ENCODE measurements at places on chromosomes 1 and 21.

DNA sequence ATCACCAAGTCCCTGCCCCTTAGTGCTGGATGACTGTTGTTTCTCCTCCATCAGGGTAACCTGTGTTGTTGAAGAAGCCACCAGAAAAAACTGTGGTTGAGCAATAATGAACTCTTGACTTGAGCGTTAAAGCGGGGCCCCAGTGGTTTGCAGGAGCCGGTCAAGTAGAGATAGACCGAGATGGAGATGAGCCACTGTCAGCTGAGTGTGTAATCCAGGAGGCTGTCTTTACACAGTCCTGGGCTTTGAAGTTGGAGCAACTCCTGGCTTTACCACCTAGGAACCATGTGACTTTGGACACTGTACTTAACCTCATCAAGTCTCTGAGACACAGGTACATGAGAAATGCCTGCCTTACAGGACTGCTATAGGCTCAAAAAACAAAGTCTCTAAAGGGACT, 158.1 kb downstream of the ST6GALNAC3 start:
- no peak for DNase-seq

DNA sequence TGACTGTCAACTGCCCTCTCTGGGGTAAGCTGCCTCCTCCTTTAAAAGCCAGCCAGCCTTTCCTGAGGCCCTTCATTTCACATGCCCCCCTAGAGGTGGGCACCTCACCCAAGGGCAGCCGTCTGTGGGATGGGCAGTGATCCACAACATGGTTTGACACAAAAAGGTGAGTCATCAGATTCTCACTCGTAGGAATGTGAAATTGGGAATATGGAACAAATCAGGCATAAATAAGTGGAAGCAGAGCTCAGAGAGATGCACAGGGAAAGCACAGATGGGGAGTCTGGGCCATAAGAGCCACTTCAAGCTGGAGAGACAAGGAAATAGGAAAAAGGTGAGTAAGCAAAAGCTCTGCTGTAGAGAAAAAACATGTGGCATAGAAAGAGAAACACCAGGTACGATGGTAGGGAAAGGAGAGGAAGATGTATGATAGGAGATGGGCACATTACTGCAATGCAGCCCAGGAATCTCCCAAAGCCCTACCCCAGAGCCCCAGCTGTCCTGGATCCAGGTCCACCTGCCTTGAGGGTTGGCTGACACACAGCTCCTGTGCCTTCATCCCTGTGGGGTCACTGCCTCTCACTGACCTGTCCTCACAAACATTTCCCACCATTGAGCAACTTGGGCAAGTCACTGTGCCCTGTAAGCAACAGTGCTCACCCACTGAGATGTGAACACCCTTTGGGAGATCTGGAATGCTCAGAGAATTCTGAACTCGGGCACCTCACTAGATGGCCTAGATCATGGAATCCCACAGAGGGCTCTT, 86.6 kb downstream of the ASTN1 start:
- DNase-seq: no peak

- DNase-seq: no peak
Observed at GRCh38 chr1:76503736-76504135, 363.5 kb upstream of the ST6GALNAC5 start.

DNA sequence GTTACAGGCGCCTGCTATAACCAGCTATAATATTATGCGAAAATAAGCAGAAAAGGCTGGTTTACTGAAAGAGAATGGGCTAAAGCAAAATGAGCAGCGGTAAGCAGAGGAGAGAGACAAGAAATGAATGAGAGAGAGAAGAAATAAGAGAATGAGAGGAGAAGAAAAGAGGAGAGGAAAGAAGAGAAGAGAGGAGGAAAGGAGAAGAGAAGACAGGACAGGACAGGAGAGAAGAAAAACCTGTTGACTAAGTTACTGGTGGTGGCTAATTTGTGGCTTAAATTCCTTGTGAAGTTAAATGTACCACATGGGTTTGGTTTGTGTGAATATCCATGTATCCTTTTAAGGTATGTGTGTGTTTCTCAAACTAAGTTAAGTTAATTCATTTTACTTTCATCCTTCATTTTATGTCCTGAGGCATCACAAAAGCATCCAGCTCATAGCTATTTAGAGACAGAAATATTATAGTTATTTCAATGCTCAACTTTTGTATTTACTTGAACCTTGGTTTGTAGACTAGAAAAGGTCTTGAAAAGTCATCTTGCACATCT, 3.1 kb upstream of the DDR2 start:
- DNase-seq: no peak

DNA sequence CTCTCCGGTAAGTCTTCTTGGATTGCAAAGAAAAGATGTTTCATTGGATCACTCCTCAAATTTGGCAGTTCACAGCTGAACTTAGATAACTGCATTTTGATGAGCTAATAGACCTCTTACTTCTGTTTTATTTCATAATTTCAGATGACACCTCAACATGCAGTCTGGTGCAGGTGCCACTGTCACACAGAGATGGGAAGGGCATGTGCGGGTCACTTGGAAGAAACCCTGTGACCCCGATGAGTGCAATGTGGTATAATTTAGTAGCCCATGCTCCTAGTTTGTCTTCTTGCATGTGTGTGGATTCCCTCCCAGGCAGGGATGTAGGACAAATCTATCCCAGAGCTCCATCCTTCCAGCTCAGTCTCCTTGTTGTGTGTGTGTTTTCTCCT, 481 bp upstream of the SLAMF1 start:
- no peak for DNase-seq

DNA sequence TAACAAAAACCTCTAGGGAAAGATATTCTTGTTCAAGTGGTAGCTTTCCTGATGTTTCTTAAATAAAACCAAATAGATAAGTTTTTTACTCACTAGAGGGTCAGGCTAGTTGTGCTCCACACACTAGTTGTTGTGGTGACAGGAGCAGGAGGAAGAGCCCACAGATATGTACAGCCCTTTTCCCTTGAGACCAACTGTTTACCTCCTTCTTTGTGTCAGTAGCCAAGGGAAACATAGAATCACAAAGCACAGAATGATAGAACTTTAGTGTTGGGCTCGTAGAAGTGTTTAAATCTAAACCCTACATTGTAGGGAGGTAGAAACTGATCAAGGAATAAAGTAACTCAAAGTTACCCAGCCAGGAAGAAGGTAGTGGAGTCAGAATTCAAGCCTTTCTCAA, 309.0 kb downstream of the CTH start:
- DNase-seq: no peak

- peak; percentile 49 for DNase-seq
Observed at GRCh38 chr1:97989094-97989680, 68.4 kb upstream of the DPYD start.

DNA sequence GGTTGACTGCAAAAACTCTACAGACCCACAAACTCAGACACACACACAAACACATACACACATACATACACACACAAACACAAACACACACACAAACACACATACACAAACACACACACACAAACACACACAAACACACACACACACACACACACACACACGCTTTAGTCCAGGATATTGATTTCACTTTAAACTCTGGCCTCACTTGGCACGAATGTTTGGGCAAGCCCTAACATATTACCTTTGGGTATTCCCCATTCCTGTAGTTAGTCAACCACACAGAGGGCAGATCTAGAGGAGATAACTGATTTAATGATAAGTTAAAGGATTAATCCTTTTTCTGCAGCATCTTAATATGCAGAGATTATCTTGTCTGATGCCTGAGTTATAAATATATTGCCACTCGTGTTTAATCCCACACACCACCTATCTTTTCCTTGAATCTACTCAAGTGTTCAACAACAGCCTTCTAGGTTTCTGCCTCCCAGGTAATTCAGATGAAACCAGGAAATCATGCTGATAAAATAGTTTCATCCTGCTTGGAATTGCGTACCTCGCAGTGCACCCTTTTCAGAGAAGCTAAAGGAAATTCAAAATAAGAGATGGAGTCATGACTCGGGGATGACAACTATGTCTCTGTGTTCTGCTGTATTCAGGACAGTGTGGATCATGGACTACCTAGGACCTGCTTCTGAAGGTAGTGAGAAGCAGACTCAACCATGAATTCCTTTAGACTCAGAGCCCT, 14.5 kb upstream of the RUNX1 start:
- no peak for DNase-seq

- DNase-seq: no peak
Observed at GRCh38 chr21:45169682-45170081, 95.3 kb downstream of the ADARB1 start.

- DNase-seq: no peak
Observed at GRCh38 chr1:29324771-29325351, 88.5 kb downstream of the PTPRU start.

DNA sequence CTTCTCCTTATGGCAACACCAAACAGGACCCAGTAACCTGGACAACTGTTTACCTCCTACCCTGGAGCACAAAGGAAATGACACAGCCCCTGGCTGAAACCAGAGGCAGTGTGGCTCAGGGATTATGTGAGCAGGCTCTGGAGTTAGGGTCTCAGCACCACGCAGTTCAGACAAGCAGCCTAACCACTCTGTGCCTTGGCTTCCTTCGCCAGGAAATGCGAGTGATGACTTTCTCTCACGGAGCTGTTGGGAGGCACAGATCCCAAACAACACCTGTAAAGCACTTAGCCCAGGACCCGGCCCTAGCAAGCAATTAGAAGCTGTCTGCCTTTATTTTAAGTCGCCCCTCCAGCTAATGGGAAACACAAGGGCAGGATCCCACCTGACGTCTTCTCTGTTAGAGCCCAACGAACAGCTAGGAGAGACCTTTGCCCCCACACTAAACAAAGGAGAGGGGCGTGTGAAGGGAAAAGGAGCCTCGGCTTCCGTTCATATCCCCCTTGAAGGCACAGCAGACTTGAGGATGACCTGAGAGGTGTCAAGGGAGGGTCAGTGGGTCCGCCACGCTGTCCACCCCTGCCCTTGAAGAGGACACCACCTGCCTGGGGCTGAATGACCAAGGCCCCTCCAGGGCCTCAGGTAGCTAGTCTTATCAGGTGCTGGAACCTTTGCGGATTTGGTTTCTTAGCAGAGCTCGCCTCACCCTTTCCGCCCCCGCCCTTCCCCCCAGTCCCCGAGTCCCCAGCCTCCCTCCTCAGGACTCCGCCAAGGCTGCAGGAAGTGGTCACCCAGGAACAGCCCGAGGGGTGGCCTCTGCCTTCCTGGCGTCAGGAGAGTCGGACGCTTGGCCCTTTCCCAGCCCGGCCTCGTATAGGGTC, 860 bp downstream of the TMEM63A start:
- no peak for DNase-seq

DNA sequence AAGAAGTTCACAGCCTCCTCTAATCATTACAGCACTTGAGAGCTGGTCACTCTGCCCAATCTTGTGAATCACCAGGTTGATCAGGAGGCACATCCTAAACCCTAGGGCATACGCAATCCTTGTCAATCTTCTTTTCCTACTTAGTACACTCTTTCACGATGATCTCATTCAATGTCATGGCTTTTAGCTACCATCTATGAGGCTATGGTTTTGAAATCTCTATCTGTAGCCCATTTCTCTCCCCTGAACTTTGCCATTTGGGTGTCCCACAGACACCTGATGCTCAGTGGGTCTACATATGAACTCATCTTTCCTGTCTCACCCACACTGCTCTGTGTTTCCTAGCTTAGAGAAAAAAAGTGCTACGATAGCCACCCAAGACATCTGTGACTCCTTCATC, 1.9 kb upstream of the MED18 start:
- peak; percentile 56 for DNase-seq

- DNase-seq: no peak
Observed at GRCh38 chr1:23140940-23141596, 27.6 kb downstream of the LUZP1 start.

GRCh38 chr1:231334079-231334666, 3.5 kb downstream of the EXOC8 start:
- DNase-seq: no peak

- no peak for DNase-seq
Observed at GRCh38 chr1:172926070-172926469, 124.7 kb downstream of the TNFSF18 start.

DNA sequence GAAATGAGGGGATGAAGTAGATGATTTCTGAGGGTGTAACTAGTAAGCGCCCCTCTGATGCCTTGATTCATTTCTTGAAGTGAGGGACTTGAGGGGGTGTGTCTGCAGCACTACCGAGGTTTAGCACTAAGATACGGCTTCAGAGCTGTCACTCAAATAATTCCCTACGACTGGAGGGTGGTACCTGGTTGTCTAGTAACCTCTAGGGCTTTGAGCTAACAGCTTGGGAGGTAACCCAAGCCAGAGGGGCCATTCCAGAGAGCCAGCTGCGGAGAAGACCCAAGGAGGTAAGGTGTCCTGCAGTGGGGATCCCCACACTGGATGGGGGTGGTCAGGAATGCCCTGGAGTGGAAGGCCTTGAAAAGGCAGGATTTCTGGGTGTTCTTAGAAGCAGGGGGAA, at the start of gene TTC24:
TSS of gene TTC24 (plus strand) at position 252 of the 400 bp plus-strand sequence. CDS start 1,642 bp downstream, outside the sequence.
- no peak for DNase-seq

DNA sequence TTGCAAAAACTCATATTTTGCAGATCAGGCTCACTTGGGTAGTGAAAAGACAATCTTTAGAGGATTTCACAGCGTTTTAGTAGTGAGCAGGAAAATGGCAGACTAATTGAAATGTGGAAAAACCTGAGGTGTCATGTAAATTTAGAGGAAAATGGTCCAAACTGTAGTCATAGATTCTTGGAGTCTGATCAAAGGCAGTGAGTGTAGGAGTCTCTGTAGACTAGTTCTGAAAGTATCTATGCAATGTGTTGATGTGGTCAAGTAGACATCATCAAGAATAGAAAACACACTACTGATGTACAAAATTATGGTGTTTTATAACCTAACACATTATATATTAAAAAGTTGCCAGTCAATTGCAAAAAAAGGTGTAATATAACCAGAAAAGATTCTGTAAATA, 143.2 kb upstream of the C1orf105 start:
- DNase-seq: peak; percentile 32

GRCh38 chr21:31592963-31593560, 66.4 kb upstream of the SOD1 start:
- no peak for DNase-seq

DNA sequence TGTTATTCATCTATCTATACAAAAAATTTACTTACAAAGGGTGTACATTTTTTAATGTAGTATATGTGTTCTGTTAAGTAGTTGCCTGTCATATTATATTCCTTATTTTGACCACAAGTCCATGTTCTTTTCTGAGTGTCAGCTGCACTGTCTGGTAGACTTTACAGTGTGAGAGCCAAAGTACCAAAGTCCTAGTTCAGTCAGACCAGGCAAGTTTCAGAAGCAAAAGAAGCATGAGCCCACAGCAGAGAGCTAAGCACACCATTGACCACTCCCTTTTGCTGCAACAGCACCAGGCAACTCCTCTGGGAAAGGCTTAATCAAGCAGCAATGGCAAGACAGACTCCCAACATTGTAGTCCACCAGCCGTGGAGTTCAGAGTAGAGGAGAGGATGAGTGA, 631.9 kb upstream of the PKN2 start:
- no peak for DNase-seq

DNA sequence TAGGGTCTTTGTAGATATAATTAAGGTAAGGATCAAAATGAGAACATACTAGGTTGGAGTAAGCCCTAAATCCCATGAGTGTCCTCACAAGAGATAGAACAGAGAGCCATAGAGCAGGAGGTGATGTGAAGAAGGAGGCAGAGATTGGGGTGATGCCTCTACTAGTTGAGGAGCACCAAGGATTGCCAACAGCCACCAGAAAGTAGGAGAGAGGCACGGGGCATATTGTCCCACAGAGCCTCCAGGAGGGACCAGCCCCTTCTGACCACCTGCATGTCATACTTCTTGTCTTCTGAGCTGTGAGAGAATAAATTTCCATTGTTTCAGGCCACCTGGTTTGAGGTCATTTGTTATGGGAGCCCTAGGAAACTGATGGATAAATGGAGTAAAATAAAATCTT, 363.3 kb downstream of the RPS6KC1 start:
- no peak for DNase-seq
